ENCODE measurements at places on chromosomes 7 and 10.

DNA sequence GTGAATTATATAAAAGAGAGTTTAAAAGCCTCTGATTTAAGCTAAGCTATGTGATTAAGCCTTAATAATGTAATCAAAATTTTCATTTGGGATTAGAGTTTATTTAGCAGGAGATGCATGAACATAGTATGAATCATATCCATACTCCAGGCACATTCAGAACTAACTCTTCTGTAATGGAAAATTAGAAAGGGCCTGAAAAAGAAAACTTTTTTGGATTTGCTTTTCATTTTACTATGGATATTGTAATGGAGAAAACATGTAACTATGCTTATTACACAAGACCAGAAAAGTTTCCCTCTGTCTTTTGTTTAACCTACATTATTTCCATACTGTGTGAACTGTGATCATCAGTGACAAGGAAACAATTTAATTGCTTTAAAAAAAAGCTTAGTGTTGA, 22.0 kb downstream of the TES start:
- no peak for DNase-seq

GRCh38 chr10:37789590-37789989, 67.8 kb downstream of the ZNF248 start:
- DNase-seq: no peak

DNA sequence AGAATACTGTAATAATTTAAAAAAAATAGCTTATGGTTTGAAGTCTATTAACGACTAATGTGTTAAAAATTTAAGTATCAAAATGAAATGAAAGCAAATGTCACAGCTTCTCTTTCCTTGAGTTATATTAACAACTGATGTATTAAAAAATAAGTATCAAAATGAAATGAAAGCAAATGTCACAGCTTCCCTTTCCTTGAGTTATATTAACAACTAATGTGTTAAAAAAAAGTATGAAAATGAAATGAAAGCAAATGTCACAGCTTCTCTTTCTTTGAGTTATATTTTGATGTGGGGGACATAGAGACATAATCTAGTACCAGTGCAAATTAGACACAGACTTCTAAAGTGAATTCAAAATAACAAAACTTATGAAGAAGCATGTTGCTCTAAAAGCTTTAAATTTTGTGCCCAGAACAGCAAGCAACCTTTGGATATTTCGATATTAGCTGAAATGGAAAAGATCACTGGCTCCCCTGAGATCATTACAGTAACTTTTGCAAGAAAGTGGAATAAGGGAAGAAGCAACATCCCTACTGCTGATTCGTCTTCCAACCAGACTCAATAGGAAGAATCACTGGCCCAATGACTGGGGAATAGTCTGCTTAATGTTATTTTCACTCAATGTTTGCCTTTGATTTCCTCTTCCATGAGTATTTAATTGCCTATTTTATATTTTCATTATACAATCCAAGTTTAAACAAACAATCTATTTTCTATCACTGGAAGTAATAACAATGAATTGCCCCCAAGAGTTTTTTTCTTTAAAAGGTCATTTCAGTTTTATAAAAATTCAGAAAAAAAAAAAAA, 8.0 kb downstream of the SKAP2 start:
- DNase-seq: no peak

GRCh38 chr10:14953424-14954000, 384 bp downstream of the DCLRE1C start:
- DNase-seq: no peak

All from stimulated activated CD4-positive, alpha-beta T cell treated with anti-CD3 and anti-CD28 coated beads, Interleukin-12 subunit alpha, Interleukin-12 subunit beta, amount 100 ng/mL, for 24 hours (primary cell).